Neural crest cell (in vitro differentiated cells): ENCODE measurements at places on chromosomes 5 and 9. TPM values are rescaled to one million over a fixed set of nuclear protein-coding genes. Genes with fewer than 3 reads are reported as not detected.

DNA sequence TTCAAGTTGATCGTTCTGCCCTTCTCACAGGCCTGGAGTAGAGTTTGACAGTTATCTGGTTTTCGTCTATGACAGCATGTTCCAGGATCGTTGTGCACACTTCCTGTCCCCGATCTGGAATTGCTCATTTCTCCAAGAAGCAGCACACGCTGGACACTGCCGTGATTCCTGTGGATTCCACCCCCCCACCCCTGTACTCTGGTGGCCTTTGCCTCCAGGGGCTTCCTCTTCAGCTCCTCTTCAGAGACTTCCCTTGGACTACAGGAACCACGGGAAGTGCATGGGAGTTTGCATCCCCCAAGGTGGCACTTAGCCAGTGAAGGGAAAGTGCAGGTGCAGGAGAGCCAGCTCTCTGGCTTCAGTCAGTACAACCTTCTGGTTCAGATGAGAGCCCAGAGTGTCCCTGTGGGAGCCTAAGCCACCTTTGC lies 160.7 kb downstream of the CACNA1B start:
- no peak for DNase-seq

DNA sequence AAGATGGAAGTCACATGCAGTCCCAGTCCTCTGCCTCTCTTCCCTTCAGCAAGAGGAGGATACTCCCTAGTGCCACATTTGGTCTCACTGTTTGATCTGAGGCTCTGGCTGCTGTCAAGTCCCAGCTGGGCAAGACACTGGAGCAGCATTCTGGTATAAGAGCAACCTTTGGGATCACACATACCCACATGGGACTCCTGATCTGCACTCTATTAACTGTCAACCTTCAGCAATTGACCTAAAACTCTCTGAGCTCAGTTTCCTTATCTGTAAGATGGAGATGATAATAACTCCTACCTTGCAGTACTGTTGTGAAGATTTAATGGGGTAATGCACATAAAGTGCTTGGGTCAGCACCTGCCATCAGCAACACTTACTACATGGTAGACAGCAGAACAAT lies 437.9 kb downstream of the PIK3R1 start:
- DNase-seq, result no peak

GRCh38 chr5:77991084-77991483 lies 214.9 kb upstream of the TBCA start:
- no peak for DNase-seq

GRCh38 chr9:6567140-6567591 lies 78.4 kb downstream of the GLDC start:
- no peak for DNase-seq

GRCh38 chr5:148697180-148697808 lies 43.0 kb upstream of the HTR4 start:
- DNase-seq, result no peak

GRCh38 chr5:72338689-72339209 lies 18.6 kb downstream of the PTCD2 start:
- DNase-seq, result no peak

DNA sequence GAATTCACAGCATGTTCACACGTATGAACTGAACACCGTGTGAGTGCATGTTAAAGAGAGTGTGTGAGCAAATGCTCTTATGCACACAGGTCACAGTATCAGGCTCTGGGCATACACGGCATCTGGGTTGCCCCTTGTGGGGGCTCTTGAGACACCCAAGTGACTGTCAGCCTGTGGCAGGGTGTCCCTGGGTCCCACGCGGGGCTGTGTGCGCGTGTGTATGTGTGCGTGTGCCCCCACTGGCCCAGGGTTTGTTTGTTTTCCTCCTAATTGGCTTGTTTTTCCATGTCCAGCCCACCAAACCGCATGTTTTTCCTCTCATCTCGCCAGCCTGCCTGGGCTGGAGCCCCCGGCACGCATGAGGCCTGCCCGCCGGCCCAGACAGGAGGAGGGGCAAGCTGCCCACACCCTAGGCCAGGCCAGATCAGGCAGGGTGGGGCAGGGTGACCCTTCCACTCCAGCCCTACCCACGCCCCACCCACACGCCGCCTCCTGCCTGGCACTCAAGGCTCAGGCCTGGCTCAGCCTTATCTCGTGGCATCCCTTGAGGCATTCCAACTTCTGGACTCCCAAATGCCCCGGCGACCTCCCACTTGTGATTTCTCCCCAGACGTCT lies 28.8 kb downstream of the CNTFR start:
- no peak for DNase-seq

GRCh38 chr5:154446195-154447088 lies 645 bp downstream of the SAP30L start:
- DNase-seq, result peak; percentile 53

GRCh38 chr9:127963041-127963358 lies 17.8 kb downstream of the EEIG1 start:
- no peak for DNase-seq

DNA sequence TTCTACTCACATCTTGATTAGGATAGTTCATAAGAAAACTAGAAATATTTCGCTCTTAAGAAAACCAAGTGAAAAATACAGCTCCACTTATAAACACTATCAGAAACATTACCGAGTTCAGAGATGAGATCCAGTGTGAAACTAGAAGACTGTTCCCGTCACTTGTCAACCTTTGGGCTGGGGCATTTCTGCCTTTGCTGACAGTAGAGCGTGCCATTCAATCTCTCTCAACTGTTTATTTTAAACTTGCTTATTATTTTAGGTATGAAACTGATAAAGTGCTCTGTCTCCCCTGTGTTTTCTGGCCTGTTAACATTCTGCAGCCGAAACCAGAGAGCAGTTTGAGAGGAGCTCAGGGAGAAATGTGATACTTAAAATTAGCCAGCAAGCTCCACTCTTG lies 16.7 kb downstream of the MRRF start:
- DNase-seq, result no peak

Gene HTR4
- not detected in 2 replicates for total RNA-seq

Gene NIM1K
- 0.23 and 0.30 TPM in 2 replicates for total RNA-seq

Gene CNTLN
- total RNA-seq, result 16.7 and 18.0 TPM in 2 replicates

Gene PTGDS
- not detected in 2 replicates for total RNA-seq

Gene WNK2
- total RNA-seq, result 27.8 and 34.3 TPM in 2 replicates

Gene AGTPBP1
- 42.4 and 43.0 TPM in 2 replicates for total RNA-seq

Gene MZB1
- total RNA-seq, result 0.25 and 0.30 TPM in 2 replicates

Gene CCNJL
- 28.7 and 29.7 TPM in 2 replicates for total RNA-seq

Gene GFPT2
- total RNA-seq, result 11.1 and 12.5 TPM in 2 replicates

Gene GPR21
- 1.0 TPM in 1 of 2 replicates, not detected in the other for total RNA-seq

Gene CHSY3
- total RNA-seq, result 0.91 and 0.98 TPM in 2 replicates
